Mammary epithelial cell (primary cell): ENCODE measurements at places on chromosomes 3 and 15. TPM values are rescaled to one million over a fixed set of nuclear protein-coding genes. Genes with fewer than 3 reads are reported as not detected.

DNA sequence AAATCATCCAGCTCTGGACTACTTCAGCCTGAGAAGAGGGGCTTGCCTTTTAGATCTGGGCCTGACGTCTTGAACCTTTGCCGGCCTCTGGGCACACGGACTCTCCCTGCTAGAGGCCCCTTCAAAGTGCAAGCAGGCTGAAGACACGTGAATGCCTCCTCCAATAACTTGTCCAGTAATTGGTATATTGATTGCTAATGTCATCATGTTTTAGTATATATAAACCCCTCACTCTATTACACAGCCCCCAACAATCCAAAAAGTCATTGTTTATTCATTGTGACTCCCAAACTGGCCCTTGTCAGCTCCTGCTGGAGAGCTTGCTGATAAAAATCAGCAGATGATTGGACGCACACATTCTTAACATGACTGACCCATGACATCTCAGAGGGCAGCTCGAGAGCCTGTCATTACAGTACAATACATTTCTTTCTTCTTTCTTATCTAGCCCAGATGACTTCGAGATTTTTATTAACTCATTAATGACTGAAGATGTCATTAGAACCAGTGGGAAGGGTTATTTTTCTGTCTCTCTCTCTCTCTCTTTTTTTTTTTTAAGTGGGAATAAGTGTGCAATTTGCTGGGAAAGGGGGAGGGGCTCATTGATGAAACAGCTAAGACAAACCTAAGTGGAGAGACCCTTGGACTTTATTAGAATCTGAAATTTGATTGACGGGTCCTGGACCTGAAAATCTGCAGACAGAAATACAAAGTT lies 65.5 kb upstream of the NR2F2 start:
- DNase-seq: peak; percentile 81

DNA sequence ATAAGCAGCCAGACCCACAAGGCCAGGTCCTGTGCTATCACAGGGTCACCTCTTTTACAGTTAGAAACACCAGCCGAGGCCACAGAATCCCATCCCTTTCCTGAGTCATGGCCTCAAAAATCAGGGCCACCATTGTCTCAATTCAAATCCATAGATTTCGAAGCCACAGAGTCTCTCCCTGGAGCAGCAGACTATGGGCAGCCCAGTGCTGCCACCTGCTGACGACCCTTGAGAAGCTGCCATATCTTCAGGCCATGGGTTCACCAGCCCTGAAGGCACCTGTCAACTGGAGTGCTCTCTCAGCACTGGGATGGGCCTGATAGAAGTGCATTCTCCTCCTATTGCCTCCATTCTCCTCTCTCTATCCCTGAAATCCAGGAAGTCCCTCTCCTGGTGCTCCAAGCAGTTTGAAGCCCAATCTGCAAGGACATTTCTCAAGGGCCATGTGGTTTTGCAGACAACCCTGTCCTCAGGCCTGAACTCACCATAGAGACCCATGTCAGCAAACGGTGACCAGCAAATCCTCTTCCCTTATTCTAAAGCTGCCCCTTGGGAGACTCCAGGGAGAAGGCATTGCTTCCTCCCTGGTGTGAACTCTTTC lies 39.6 kb downstream of the TGM4 start:
- peak; percentile 68 for DNase-seq

GRCh38 chr3:23111797-23112196 lies 91.3 kb upstream of the UBE2E2 start:
- no peak for DNase-seq

The CBLB gene
- total RNA-seq: 39.3 TPM

The TMOD2 gene
- total RNA-seq: 8.2 and 11.2 TPM in 2 replicates

GRCh38 chr15:81926981-81927380 lies 118.8 kb downstream of the MEX3B start:
- no peak for DNase-seq

- no peak for DNase-seq
Measured at GRCh38 chr3:170149016-170149415, 32.5 kb downstream of the PHC3 start.

- no peak for DNase-seq
Measured at GRCh38 chr3:104819333-104819732, 547.4 kb upstream of the ALCAM start.

GRCh38 chr15:25967116-25967515 lies 104.0 kb upstream of the ATP10A start:
- DNase-seq: no peak

GRCh38 chr3:66397745-66398144 lies 103.1 kb downstream of the LRIG1 start:
- no peak for DNase-seq

DNA sequence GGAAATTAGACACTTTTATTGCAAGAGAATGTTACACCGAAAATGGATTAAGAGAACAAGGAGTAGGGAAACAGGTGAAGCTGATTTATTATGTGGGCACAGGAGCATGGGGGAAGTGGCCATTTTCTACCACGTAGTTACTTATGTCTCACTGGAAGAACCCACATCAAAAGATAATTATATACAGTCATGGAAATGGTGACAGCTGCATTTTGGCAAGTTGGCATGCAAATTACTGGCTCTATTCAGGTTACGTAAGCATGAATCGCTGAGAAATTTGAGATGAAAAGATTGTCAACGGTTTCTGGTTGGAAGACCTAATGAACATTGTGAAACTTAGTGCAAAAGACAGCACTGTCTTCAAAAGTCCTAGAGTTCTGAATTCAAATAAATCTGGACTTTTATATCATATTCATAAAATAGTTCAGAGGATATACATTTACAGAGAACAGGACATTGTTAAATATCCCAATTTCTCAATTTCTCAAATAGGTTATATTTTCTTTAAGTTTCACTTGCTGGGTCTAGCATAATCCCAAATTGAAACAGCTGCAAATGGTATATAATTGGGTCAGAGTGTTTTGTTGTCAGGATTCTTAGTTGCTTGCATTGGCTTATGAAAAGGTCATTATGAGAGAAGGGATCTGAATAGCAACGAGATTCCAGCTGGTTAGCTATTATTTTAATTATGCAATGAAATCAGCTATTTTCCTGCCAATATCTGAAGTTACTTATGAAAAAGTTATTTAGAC lies 567.8 kb downstream of the ZPLD1 start:
- DNase-seq: no peak

DNA sequence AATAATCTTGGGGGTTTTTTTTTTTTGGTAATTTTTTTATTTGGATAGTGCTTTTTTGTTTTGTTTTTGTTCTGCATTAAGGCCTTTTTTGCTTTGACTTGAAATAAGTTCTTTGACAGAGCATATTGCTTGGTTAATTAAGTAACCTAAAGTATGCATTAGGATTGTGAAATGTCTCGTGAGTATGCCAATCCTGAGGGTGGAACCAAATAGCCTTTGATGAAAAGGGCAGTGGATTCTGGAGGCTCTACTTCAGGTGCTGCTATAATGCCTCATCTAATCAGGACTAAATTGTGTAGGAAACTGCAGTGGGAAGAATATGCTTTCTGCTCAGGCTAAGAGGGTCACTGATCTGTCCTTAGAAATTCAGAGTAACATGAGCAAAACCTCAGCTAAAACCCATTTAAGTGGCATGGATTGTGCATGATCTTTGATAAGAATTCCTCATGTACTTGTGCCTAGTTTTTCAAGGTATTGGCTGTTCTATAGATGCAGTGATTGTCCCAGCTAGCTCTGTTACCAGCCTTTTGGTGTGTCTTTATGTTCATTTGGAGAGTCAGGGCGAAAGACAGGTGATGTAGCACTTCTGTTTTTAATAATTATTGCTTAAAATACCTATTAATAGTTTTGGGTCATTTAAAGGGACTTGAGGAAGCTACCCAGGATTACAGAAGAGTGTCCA lies 15.4 kb downstream of the CDV3 start:
- DNase-seq: no peak

DNA sequence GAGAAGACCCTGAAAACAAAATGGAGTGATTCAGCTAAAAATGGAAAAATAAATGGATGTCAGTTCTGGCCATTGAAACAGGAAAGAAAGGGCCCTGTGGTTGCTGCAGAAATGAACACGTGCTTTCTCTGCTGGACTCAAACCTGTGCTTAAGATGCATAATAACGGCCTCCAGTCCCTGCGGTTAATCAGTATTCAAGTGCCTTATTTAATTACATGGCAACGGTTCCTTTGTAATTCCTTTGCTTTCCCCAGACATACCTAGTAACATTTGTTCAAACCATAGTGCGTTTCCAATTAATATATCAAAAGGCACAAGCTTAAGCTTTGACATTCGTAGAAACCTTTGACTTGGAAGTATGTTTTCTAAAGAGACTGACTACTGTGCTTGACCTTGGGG lies 428.3 kb downstream of the GABRG3 start:
- DNase-seq: no peak

The P2RY14 gene
- total RNA-seq: not detected

DNA sequence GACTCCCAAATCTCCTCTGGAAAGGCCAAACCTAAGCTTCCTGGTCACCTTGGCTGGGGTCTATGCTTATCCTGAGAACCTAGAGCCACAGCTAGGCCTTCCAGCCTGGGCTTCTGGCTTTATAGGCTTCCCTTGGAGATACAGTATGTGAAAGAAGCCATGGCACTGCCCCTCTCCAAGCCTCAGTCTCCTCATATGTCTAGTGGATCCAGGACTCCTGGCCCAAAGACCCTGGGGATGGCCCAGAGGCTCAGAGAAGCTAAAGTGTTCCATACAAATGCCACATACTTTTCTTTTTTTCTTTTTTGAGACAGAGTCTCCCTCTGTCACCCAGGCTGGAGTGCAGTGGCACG lies 8.6 kb downstream of the ACAA1 start:
- DNase-seq: no peak

DNA sequence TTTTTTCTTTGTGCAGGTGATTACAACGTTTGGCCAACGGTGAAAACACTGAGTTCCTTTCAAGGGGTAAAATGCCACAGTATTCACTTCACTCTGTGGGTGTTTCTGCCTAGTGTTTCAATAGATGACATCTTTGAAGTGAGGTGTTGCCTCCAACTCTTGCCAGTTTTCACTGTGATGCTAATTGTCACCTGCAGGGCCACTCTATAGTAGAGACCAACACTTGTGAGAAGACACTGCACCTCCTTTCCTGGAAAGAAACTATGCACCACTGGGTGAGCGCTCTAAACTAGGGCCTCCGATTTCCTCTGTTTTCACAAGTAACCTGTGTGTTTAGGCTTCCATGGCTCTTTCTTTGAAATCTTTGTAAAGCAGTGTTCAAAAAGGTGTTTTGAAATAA lies 98.3 kb downstream of the THRB start:
- no peak for DNase-seq

DNA sequence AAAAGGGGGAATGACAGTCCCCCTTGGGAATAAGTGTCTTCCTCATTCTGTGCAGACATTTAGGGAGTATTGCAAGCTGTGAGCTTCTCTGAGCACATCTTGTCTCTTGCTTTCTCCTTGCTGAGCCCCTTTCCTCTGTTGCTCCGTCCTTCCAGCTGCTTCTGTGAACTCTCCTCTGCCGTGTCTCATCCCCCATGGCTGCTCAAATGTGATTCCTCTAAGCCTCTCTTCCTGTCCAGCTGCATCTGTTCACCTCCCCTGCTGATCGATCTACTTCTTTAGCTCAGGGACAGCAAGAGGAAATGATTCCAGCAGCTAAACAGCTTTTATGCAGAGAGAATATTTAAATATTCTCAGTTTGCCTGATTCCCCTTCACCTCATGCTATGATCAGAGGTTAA lies 328.0 kb upstream of the DNAJC19 start:
- no peak for DNase-seq

- no peak for DNase-seq
Measured at GRCh38 chr15:71192816-71193215, 77.5 kb downstream of the THSD4 start.

The IL17RD gene
- 6.1 and 9.8 TPM in 2 replicates for total RNA-seq

The LZTFL1 gene
- total RNA-seq: 12.9 and 13.1 TPM in 2 replicates

DNA sequence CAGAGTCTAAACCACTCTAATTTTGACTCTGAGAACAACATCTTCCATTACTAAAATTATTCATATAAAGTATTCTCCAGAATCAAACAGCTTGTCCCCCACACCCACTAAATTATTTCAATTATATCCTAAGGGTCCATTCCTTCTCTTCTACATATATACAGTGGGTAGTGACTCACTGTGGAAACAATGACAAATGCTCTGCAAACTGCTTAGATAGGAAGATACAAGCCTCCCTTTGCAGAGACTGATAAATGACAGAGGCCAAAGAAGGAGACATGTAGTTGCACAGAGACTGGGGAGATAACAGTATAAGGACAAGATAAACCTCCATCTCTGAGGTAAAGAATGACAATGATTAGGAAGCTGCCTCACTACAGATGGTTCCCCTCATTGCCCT lies 1087.4 kb downstream of the AGBL1 start:
- peak; percentile 50 for DNase-seq

DNA sequence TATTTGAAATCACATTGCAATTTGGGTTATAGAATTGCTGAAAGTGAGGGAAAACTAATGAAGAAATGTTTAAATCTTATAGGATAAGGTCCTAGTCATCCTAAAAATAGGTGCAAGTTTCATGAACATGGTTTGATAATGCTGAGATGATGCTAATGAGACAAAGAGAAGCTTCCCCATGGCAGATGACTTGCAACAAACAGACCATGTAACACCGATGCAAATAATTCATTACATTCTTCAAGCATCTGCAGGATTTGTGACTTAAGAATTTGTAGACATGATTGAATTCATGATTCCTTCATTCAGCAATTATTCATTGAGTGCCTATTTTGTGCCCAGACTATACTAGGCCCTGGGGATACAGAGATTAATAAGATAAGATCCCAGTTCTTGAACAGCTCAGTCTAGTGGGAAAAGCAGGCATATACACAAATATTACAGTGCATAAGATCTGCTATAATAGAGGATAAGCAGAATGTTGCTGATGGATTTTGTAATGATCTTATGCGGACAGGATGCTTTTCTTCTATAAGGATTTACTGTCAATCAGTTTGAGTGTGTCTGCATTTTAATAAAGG lies 367.9 kb upstream of the GBE1 start:
- no peak for DNase-seq

DNA sequence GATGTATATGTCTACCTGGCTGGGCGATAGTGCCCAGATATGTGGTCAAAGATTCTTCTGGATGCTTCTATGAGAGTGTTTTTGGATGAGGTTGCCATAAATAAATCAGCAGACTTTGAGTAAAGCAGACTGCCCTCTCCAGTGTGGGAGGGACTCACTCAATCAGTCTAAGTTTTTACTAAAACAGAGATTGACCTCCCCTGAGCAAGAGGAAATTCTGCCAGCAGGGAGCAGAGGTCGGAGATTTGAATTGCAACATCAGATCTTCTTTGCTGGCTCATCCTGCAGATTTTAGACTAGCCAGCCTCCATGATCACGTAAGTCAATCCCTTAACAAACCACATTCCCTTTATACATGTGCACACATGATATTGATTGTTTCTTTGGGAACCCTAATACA lies 300.9 kb downstream of the MCTP2 start:
- DNase-seq: no peak

DNA sequence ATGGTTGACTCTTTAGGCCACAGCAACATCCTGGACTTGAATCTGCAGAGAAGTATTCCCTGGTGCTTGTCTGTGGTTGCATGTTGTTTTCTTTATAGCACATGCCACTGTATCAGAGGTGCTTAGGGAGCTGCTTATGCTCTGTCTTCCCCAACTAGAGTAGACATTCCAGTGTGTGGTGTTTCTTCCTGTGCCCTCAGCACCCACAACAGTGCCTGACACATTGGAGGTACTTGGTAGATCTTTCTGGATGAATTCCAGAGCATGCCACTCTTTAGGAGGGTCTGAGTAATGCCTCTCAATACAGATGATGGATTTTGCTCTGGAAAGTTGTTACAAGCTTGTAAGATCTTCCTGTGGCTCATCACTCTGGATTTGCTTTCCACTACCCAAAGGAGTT lies 117.6 kb downstream of the CHDH start:
- DNase-seq: no peak
